ENCODE measurements at places on chromosomes 1 and 21. TPM values are rescaled to one million over a fixed set of nuclear protein-coding genes. Genes with fewer than 3 reads are reported as not detected.
A peak's percentile ranks its signal among the peaks of the same experiment; 100 is the strongest.

GRCh38 chr1:218374401-218375353 is 29.5 kb downstream of the TGFB2 start:
- DNase-seq = peak; percentile 71

- DNase-seq = no peak
Measured at GRCh38 chr1:23561813-23562100, 2.5 kb upstream of the ID3 start.

FAM229A gene
- total RNA-seq = 5.5 TPM

GBP4 gene
- total RNA-seq = 27.0 TPM

IFNLR1 gene
- total RNA-seq = 0.39 TPM

SLC25A34 gene
- 0.53 TPM for total RNA-seq
